Large intestine (tissue), 12 donors: ENCODE measurements at places on chromosomes 12 and 14. TPM values are rescaled to one million over a fixed set of nuclear protein-coding genes. Genes with fewer than 3 reads are reported as not detected.

GRCh38 chr14:48473944-48474343, 798.5 kb upstream of the MDGA2 start:
- DNase-seq: no peak

The SELPLG gene
- 5.6 TPM for polyA plus RNA-seq

DNA sequence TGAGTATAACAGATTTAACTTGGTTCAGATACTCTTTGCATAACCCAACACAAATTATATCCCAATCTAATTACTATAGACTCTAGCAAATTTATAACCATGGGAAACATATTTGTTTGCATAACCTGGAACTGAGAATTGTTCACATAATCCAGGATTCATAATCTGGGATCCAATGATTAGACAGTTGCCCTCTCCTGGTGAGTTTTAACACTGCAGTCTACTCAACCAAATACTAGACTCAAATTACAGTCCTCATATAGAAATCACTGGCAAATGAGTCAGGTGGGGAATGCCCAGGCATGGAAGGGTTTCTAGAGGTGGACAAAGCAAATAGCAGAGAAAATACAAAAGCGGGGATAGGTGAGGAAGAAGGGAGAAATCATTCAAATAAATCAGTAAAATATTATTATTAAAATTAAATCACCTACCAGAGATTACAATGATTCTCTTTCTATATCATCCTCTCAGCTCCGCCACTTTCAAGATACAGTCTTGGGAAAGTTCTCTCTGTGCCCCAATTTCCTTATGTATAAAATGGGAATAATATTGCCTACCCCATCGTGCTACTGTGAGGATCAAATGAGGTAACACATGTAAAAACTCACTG, 9.4 kb downstream of the GCH1 start:
- DNase-seq: no peak

DNA sequence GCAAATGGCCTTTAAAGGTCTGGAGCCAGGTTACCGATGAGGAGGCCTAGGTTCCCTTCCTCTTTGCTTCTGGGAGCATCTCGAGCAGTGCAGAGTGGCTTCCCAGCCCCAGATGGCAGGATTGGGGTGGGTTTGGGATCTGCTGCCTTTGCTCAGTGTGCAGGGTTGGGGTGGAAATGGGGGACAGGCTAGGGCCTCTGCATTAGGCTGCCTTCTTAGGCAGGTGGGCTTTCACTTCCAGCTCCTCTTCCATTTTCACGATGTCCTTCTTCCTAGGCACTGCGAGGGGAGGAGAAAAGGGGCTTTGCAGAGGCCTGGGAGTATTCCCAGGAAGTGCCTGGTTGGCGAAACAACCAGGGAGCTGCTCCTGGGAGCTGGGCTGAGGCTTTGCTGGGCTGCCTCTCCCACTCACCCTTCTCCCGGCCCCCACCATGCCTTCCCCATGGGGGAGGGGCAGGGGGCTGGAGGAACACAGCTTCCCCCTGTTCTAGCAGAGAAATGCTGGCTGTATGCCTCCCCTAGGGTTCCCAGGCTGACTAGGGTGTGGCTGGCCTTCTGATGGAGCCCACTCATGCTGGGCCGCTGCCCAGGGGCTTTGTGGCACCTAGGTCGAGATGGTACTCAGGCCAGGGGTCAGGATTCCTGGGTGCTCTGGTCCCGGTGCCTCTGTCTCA, 2.4 kb downstream of the NR4A1 start:
- no peak for DNase-seq

The KCNA1 gene
- polyA plus RNA-seq: 1.3 TPM

- no peak for DNase-seq
These were observed 227.7 kb upstream of the HMGA2 start for GRCh38 chr12:65596514-65597091.

DNA sequence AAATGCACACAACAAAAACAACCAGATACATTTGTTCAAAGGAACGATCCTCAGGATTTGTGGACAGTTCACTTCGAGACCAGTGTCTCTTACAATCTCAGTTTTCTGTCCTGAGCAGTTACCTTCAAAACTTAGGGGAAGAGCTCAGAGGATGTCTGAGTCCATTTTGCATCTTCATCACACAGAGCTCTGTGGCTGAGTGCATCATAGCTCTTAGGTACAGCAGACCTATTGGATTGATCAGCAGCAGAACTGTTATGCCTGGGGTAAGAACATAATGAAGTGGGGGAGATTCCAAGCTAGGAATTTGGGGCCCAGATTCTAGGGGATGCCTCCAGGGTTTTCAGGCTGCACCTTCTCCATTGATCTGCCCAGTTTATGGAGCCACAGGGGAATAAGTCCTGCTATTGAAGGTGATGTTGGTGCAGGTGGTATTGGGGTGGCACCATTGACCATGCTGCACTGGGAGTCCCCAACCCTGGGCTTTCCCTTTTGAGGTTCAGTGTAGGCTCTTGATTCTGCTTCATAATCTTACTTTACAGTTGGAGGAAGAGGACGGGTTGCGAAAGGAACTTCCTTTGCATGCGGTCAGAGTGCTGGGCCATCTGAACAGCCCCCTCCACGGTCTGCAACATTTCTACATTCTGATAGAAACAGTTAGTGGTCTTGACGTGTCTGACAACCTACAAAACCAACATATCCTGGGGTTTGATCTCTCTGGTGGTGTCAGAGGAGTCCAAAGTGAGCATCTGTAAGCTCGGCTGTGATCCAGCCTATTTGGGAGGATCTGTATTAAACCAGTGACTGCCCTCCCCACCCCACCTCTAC, 112.8 kb downstream of the CHST11 start:
- DNase-seq: no peak
